Upper lobe of left lung (tissue), 6 donors: ENCODE measurements at places on chromosomes 1 and 21. TPM values are rescaled to one million over a fixed set of nuclear protein-coding genes. Genes with fewer than 3 reads are reported as not detected.
A peak's percentile ranks its signal among the peaks of the same experiment; 100 is the strongest.

GRCh38 chr21:44601596-44602462 is 1.4 kb downstream of the KRTAP10-7 start:
- no peak overlapping the region for H3K4me3 ChIP-seq
- H3K27me3 ChIP-seq, result no peaks in the 10 kb centered on the region

BRINP2 gene
- total RNA-seq, result 0.06 TPM

GRCh38 chr1:95115708-95116137 is 1.4 kb upstream of the TLCD4 start:
- H3K36me3 ChIP-seq, result no peaks in the 10 kb centered on the region
- DNase-seq, result no peak
- peaks cover 29% of the 10 kb centered on the region for H3K4me1 ChIP-seq
- no peak overlapping the region for H3K27ac ChIP-seq
- no peak overlapping the region for H3K4me3 ChIP-seq

GRCh38 chr1:230753191-230753585 is 6.0 kb downstream of the CAPN9 start:
- H3K4me1 ChIP-seq, result peaks cover 37% of the 10 kb centered on the region
- H3K27ac ChIP-seq, result peak overlapping the region; percentile 49
- no peak overlapping the region for H3K4me3 ChIP-seq
- no peaks in the 10 kb centered on the region for H3K36me3 ChIP-seq

DNA sequence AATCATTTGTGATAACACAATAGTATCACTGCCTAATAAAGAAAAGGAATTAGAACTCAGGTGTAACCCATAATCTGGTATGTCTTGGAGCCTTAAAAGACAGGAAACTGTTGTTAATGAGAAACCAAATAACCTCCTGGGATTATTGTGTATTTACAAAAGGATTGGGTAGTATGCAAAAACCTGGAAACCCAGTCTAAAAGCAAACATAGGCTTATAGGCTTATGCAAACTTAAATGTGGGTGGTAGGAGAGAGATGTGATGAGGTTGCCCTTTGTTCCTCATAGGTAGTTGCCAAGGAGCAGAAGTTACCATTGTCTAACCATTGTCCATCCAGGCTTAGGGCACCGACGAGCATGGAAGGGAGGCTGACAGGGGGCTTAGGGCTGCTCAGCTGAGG is 165.8 kb downstream of the AK5 start:
- H3K4me3 ChIP-seq, result no peak overlapping the region
- no peaks in the 10 kb centered on the region for H3K4me1 ChIP-seq
- H3K27ac ChIP-seq, result no peak overlapping the region
- H3K27me3 ChIP-seq, result no peaks in the 10 kb centered on the region
- H3K36me3 ChIP-seq, result no peaks in the 10 kb centered on the region

CNR2 gene
- total RNA-seq, result not detected

FAM72C gene
- not detected for total RNA-seq
